ENCODE measurements at places on chromosomes 7 and 10.

DNA sequence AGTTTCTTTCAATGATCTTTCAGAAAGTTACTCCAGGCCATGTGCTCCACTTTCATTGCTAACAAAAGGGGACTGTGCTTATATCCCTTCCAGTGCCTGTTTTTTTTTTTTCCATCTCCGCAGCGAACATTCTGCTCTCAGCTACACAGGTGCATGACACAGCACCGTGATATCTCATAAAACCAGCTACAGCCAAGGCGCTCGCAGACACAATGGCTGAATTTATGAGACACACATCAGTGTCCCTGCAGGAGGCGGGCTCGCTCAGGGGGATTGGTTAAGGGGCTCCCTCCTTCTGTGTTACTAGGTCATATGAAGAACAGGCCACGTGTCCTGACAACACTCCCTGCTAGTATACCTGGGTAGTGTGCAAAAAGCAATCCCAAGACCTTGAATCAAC is 245.5 kb downstream of the SKAP2 start:
- no peak for DNase-seq

GRCh38 chr10:72316748-72317435 is 37.8 kb downstream of the DNAJB12 start:
- DNase-seq = no peak

DNA sequence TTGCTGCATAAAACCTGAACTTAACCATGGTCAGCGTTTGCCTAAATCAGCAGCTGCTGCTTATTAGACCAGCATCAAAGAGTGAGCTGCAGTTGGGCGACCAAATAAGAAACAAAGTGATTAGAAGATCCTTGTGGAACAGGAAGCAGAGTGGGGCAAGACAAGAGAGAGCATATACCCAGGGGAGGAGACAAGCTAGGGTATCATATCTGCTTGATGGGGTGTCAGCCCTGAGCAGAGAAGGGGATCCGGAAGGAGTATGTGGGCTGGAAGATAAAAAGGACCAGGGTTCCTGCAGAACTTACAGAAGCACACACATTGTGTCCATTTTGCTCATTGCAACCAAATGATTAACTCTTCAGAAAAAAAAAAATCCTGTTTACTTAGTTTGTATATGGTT is 213.6 kb downstream of the CELF2 start:
- DNase-seq = no peak

DNA sequence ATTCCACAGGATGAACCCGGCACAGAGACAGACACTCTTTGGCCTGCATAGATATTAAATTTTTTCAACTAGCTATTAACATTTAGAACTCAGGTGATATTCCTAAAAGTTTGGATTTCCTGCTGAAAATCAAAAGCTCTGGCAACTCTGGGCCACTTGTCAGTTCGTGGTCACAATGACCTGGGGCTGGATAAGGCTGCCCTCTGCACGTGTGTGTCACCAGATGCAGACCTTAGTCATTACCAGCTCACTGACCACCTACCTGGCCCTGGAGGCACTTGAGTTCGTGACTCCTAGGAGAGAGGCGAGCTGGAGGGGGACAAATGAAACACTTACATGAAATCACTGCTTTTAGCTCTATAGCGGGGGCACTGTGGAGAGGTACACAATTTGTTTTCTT is 126.5 kb downstream of the HIPK2 start:
- no peak for DNase-seq

GRCh38 chr7:4833691-4834600 is 27.9 kb downstream of the PAPOLB start:
- no peak for DNase-seq

DNA sequence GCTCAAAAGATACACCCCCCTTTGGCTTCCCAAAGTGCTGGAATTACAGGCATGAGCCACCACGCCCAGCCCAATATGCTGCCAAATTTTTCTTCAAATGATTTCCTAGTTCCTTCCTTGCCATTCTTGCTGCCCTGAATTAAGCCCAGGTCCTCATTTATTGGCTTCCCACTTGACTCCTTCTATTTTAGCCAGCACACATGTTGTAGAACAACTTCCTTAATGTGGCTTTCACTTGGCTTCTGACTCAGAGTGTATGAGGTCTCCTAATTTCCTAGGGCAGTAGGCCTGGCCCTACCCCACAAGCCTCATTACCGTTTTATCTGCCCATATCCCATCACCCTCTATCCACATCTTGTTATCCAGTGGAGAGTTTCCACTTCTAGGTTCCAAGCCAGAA is 21.8 kb upstream of the HIPK2 start:
- no peak for DNase-seq

DNA sequence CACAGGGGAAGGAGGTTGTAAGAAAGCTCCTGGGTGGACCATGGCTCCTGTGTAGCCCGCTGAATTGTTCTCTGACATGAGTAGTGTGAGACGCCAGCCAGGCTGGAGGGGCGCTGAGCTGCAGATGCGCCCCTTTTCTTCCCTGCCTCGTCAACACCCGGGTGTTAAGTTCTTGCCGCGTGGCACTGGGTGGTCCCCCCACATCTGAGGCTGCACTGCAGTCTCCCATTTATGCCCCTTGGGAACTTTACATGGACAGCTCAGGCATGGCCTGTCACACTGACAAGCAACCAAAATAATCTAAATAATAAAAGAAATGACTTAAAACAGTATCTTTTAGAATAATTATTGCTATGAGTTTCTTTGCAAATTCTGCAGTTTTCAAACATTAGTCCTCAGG is 34.6 kb upstream of the HSPA12A start:
- DNase-seq = no peak

DNA sequence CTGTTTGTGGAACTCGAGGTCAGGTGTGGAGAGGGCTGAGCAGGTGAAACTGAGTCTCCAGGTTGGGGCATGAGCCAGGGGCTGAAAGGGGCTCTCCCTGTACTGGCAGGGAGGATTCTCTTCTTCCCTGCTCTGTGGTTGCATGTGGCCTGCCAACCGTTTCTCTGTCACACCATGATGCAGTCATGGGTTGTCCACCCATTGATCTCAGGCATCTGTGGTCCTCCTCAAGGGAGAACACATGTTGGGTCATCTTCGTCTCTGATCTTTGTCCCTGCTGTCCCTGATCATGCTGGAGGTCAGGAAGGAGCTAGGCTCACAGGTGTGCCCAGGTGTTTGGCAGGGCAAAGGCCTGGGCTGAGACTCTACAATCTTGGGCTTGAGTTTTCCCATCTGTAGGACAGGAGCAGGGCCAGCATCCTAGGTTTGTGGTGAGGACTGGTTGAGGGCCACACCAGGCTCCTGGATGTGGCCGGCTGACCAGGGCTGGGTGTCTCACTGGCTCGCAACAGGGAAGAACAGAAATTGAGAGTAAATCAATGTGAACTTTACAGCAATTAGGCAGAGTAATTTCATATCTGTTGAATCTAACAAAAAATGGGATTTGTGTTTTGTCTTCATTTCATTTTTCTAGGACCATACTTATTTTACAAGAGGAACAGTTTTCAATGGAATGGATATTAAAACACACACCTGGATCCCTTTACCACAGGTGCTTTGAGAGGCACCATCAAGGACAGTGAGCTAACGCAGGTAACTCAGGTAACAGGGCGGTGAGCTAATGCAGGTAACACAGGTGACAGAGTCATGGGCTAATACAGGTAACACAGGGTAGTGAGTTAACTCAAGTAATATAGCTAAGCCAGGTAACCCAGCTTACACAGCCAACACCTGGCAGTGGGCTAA is 58.5 kb upstream of the IGFBP3 start:
- DNase-seq = no peak

DNA sequence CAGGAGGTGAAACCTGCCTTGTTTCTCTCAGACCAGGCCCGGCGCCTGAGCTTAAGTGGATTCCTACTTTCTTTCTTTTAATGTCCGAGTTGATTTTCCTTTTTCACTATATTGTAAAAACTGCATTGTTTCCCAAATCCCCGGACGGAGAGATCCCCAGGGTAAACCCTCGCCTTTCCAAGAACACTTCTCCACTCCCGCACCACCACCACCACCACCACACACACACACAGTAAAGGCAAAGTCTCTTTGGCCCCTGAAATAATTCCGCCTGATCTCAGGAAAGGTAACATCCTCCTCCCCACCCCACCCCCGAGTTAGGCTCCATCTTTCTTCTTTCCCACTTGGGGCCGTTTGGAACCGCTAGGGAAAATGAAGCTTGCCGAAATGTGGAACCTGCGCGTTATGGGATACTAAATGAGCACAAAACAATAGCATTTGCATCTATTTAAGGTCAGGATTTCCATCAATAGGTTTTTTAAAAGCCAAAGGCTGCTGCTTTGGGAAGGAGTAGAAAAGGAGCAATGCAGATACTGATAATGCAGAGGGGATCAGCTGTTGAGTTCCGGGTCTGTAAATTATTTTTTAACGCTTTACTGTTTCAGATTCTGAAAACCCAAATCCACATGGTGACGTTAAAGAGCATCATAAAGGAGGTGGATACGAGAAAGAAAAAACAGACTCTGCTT is 2.5 kb downstream of the HPSE2 start:
- no peak for DNase-seq

Data from left hindlimb (tissue), 1 donor.